ENCODE measurements at places on chromosomes 5 and 9.

DNA sequence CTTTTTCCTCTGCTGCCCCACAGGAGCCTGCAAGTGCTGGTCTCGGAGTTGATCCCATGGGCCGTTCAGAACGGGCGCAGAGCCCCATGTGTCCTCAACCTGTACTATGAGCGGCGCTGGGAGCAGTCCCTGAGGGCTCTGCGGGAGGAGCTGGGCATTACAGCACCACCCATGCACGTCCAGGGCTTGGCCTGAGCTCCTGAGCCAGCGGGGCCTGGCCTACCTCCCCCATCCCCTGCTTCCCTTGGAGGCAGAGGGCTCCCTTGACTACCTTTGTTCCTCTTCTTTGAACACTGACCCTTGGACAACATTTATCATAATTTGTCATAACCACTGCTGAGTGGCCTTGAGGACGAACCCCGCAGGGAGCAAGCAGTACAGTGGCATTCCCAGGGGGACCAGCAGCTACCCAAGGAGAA, 6.9 kb upstream of the SLC27A4 start:
- no peak for DNase-seq

- peak; percentile 56 for DNase-seq
Measured at GRCh38 chr9:79542735-79543620, 28.8 kb upstream of the TLE4 start.

DNA sequence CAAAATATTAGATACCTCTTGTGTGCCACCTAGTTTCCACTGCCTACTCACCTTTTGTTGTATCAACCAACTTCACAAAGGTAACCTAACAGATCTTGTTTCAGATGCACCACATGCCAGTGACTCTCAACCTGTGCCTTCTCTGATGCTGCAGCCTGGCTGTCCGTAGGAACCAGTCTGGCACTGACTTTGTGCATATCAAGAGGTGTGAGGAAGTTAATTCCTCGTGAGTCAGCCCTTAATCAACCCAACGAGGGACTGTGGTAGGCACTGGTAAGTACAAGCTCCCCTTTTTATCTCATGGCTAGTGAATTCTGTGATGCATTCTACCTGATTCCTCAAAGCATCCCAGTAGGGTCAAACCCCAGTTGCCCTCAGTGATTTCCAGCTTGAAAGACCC, 215.4 kb upstream of the CTNND2 start:
- DNase-seq, result no peak

- no peak for DNase-seq
Measured at GRCh38 chr9:136882109-136882946, 4.0 kb upstream of the TRAF2 start.

- no peak for DNase-seq
Measured at GRCh38 chr9:21761309-21761901, 41.0 kb upstream of the MTAP start.

Data from NCI-H1092 treated with DMSO at 0.1 percent for 48 hours (cell line).